H7 (cell line): ENCODE measurements at places on chromosomes 2 and 18. TPM values are rescaled to one million over a fixed set of nuclear protein-coding genes. Genes with fewer than 3 reads are reported as not detected.

DNA sequence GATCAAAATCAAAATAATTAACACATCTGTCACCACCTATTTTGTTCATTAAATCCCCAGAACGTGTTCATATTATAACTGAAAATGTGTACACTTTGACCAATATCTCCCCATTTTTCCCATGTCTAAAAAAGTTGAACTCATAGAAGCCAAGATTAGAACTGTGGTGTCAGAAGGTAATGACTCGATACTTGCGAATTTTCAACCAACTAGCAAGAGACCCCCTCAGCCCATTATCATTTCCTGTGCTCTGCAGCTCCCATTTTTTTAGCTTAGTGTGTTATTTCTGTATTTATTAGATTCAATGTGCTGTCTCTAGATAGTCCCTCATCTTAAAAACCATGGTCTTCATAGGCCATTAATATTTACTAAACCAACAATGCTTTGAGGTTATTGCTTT is 248.7 kb upstream of the PIK3C3 start:
- DNase-seq, result no peak

GRCh38 chr2:62330959-62331358 is 135.0 kb downstream of the B3GNT2 start:
- DNase-seq, result no peak

DNA sequence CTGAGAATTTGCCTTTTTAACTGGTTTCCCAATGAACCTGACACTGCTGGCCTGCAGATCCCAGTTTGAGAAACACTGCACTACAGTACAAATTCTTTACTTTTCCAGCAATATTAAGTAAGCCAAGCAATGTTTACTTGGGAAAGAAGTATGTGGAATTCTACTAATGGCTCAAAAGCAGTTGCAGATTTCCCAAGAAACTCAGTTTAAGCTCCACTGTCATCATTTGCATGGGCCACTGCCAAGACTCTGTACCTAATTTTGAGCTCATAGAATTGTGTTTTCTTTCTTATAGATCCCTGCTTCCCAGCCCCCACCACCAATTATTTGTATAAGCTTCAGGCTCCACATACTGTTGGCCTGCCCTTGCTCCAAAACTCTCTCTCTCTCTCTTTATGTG is 676.1 kb downstream of the RNF144A start:
- DNase-seq, result no peak

- no peak for DNase-seq
These were observed 80.4 kb upstream of the RAPGEF4 start for GRCh38 chr2:172655091-172655837.

- DNase-seq, result no peak
These were observed 38.8 kb downstream of the RTTN start for GRCh38 chr18:70166668-70167067.

DNA sequence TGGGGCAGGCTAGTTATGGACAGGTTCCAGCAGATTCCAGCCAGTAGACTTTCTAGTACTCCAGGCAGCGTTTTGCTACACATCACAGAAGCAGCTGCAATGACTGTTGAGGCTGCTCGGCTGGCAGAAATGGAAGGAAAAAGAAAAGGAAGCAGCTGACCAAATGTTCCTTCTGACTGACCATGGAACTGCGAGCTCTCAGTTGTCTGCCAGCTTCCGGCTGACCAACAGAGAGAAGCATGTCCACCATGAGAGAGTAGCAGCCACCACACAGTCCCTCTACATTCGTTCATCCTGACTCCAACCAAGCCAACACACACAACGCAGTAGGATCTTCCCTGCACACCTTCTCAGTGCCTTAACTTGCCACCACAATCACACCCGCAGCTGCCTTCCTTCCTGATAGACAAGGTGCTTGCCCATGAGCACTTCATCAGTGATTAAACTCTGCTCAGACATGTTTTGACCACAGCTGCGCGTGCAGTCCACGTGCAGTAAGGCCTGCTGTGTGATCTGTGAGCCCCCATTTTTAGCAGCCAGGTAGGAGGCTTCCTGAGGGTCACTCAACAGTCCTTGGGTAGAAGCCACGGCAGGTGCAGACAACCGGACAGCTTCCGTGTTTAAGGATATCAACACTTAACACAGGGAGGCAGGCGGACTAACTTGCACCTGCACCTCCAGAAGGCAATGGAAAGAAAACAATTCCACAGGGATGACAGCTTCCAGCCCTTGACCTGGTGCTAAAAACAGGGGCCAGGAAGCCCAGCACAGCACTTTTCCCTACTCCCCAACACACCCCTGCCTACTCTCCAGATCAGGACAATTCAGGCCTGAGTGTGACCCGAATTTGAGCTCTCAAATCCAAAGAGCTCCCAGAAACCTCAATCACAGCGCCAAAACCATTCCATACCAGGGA is 996 bp downstream of the TGFBRAP1 start:
- DNase-seq, result no peak

- no peak for DNase-seq
These were observed 167.9 kb downstream of the NCKAP5 start for GRCh38 chr2:133400411-133400810.

GRCh38 chr2:106142683-106143082 is 51.4 kb downstream of the UXS1 start:
- no peak for DNase-seq

- no peak for DNase-seq
These were observed 34.9 kb downstream of the RAB10 start for GRCh38 chr2:26068602-26069298.

- no peak for DNase-seq
These were observed 2.8 kb downstream of the PREPL start for GRCh38 chr2:44358503-44358902.

- no peak for DNase-seq
These were observed 3.9 kb upstream of the TYMS start for GRCh38 chr18:653512-653911.

GRCh38 chr2:208064220-208064961 is 39.1 kb upstream of the PLEKHM3 start:
- no peak for DNase-seq

DNA sequence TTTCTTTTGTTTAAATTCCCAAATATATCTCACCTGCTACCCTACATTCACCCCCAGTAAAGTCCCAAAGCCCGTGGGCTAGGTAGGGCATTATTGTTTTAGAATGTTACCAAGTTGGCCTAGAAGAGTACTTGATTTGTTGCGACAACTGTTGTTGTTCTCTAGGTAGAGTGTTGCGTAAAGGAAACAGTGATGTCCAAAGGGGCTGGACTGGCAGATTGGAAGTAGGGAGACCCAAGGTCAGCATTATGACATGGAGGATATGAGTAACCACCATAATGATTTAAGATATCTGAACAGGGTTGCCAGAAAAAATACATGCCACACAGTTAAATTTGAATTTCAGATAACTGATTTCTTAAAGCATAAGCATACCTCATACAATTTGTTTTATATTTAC is 39.2 kb downstream of the SCN1A start:
- DNase-seq, result no peak

DNA sequence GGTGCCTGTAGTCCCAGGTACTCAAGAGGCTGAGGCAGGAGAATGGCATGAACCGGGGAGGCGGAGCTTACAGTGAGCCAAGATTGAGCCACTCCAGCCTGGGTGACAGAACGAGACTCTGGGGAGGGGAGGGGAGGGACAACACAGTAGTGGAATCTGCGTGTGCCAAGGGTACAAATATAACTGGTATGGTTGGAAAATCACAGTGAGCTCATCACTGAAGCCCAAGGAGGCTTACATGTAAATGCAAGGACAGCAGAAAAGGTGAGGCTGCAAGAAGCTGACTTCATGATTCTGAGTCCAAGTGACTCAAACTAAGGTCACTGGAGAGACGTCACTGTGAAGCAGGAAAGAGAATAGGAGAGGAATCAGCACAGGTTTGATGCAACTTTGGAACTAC is 9.2 kb downstream of the SEPTIN10 start:
- DNase-seq, result no peak

DNA sequence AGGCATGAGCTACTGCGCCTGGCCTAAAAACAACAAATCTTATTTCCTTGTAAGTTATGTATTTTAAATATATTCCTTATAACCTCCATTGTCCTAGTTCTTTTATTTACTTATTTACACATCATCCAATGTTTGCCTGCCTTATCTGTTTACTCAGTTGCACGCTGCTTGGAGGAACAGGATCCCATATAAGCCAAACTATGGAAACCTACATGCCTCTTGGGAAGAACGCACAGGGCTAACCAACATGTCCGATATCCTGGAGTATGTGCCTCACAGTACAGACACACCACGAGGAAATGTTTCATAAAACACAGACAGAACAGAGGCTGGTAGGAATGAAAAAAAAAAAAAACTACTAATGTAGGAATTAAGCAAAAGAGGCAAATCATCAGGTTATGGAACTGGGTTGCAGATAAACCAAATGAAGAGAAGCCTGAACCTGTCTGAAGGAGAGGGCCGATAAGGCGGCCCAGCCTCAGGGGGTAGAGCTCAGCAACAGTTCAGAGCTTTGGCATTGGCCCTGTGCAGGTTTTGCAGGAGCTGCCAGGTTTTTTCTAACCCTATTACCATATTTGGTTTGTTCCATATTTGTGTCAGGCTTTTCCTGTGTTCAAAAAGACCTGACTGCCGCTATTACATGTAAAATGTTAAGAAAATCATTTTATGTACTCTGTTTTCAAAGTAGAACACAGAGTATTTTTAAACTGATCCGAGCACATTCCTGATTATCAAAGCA is 19.9 kb upstream of the SP3 start:
- no peak for DNase-seq

DNA sequence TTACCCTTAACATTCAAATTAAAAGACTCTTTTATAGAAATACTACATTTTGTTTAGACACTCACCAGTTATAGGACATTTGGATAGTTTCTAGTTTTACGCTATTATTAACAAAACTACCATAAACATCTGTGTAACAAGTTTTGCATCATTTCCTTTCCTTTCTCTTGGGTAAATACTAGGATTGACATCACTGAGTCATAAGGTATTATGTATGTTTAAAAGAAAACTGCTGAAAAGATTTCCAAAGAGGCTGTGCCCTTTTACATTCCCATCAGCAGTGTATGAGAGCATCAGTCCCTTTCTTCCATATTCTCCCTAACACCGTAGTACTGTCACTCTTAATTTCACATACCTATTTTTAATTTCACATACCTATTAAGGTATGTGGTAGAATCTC is 130.6 kb downstream of the USP34 start:
- no peak for DNase-seq

- no peak for DNase-seq
These were observed 157.2 kb upstream of the TMEM200C start for GRCh38 chr18:6052449-6052913.

DNA sequence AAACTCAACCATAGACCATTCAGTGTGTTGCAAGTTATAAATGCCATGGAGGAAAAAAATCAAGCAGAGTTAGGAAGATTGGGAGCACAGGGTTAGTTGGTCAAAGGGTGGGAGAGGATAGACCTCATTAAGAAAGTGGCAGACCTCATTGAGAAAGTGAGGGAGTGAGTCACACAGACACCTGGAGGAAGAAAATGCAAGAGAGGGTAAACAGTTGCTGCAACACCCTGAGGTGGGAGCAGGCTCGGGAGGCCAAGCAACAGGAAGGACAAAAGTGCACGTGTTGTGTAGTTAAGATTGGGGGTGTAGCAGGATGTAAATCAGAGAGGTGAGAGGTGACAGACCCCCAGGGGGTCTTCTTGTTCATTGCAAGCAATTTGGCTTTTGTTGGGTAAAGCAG is 6.4 kb downstream of the IL1RL1 start:
- DNase-seq, result no peak

- DNase-seq, result no peak
These were observed 99.3 kb upstream of the FN1 start for GRCh38 chr2:215535125-215535668.

HJURP gene
- total RNA-seq, result 61.6 and 84.5 TPM in 2 replicates

PDE11A gene
- total RNA-seq, result 0.18 and 1.2 TPM in 2 replicates

SAG gene
- not detected in 2 replicates for total RNA-seq

KCNE4 gene
- not detected in 2 replicates for total RNA-seq

HAAO gene
- total RNA-seq, result 5.9 and 6.5 TPM in 2 replicates

MAPK4 gene
- total RNA-seq, result 2.2 and 2.7 TPM in 2 replicates

IL1F10 gene
- total RNA-seq, result not detected in 2 replicates
